Calu3 (cell line): ENCODE measurements at places on chromosomes 1 and 21. TPM values are rescaled to one million over a fixed set of nuclear protein-coding genes. Genes with fewer than 3 reads are reported as not detected.
A peak's percentile ranks its signal among the peaks of the same experiment; 100 is the strongest.

GRCh38 chr1:88180449-88181108 lies 503.5 kb upstream of the PKN2 start:
- H3K27ac ChIP-seq: peak overlapping the region; percentile 12
- H3K36me3 ChIP-seq: no peaks in the 10 kb centered on the region
- H3K4me1 ChIP-seq: peaks cover 38% of the 10 kb centered on the region
- no peaks in the 10 kb centered on the region for H3K27me3 ChIP-seq
- DNase-seq: peak; percentile 85

- no peaks in the 10 kb centered on the region for H3K27me3 ChIP-seq
- peaks cover 99% of the 10 kb centered on the region for H3K36me3 ChIP-seq
- DNase-seq: peak; percentile 96
- peak overlapping the region; percentile 60 for H3K4me3 ChIP-seq
- H3K4me1 ChIP-seq: peaks cover 93% of the 10 kb centered on the region
Observed at GRCh38 chr1:169115891-169116585, 9.5 kb downstream of the ATP1B1 start.

DNA sequence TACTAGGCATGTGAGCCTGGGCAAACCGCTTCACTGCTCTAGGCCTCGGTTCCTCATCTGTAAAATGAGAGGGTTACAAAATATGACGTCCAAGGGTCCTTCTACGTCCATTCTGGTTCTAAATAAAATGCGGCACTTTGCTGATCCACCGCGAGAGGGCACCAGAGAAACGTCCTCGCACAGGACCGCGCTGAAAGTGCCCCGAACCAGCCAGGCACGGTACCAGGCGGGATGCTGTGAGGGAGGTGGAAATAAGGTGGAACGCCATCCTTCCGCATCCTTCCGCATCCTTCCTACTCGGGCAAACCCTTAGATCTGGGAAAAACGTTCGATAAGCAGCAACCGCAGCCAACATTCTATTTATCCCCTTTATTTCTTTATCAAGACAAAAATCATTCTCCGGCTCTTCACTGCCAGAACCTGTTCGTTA lies 60.3 kb upstream of the KRTAP19-8 start:
- no peak overlapping the region for H3K4me3 ChIP-seq
- no peak overlapping the region for H3K27ac ChIP-seq
- no peaks in the 10 kb centered on the region for H3K36me3 ChIP-seq
- no peaks in the 10 kb centered on the region for H3K4me1 ChIP-seq
- H3K27me3 ChIP-seq: peaks cover 8% of the 10 kb centered on the region
- peak; percentile 62 for DNase-seq

GRCh38 chr1:17304826-17305175 lies 3.2 kb upstream of the PADI4 start:
- peaks cover 19% of the 10 kb centered on the region for H3K27me3 ChIP-seq
- no peak overlapping the region for H3K27ac ChIP-seq
- no peaks in the 10 kb centered on the region for H3K36me3 ChIP-seq
- no peak for DNase-seq

FAM89A gene
- total RNA-seq: 12.3 and 16.8 TPM in 2 replicates

LRRN2 gene
- not detected in 2 replicates for total RNA-seq

FYB2 gene
- total RNA-seq: not detected in 2 replicates

DNA sequence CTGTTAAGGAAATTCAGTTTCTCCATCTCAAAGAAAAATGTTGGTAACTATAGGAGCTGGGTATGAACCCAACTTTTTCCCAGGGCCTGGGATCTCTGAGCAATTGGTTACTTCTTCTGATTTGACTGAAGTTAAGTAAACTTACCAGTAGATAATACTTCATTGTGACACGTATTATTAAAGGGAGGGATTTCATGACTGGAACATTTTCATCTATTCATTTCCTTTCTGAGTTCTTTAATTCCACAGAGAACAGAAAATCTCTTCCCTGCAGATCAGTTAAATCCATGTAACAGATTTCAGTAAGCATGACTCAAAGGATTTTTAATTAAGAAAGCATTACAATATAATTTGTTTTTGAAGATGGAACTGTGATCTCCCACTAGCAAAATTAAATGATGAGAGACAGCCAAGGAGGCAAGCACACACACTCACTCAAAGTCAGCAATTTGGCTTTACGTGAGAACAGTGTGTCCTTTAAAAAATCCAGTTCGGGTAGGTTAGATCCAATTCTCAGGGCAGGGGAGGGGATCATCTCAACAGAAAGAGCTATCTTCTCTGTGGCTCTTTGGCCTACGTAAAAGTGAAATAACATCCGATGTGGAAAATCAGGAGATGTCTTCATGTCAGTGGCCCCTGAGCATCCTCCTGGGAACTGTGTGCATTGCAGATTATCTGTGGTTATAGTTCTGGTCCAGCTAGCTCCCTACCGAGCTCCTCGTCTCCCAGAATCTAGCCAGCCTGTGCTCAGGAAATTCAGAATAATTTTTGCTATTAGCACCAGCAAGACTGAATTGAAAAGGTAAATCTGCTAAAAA lies 10.8 kb upstream of the MYOC start:
- H3K27ac ChIP-seq: no peak overlapping the region
- H3K27me3 ChIP-seq: no peaks in the 10 kb centered on the region
- H3K4me3 ChIP-seq: no peak overlapping the region

GRCh38 chr21:25837533-25838265 lies 102.9 kb downstream of the GABPA start:
- no peaks in the 10 kb centered on the region for H3K36me3 ChIP-seq
- H3K27me3 ChIP-seq: peaks cover 6% of the 10 kb centered on the region
- DNase-seq: peak; percentile 20
- no peak overlapping the region for H3K27ac ChIP-seq
- H3K4me3 ChIP-seq: no peak overlapping the region
